ENCODE measurements at places on chromosomes 2 and 18.
A peak's percentile ranks its signal among the peaks of the same experiment; 100 is the strongest.

DNA sequence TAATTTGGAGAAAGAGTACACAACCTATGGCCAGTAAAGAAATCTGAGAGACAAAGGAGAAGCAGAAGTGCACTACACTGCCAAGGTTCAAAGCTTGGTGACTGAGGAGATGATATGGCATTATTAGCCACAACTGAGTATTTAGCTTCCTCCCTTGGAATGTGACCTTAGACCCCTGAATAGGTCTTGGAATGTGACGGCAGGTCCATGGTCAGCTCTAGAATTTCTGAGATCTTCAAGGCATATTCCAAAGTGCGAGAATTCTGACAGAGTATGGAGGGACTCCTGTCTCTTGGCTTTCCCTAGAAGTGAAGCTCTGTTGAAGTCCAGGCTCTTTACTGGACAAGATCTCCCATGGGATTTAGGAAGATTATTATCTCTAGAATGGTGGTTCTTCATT lies 130.0 kb upstream of the FN1 start:
- peak; percentile 13 for DNase-seq

GRCh38 chr18:49161627-49162026 lies 210.9 kb upstream of the SMAD7 start:
- peak; percentile 60 for DNase-seq

- DNase-seq: no peak
These were observed 201.4 kb downstream of the NYAP2 start for GRCh38 chr2:225600865-225601264.

DNA sequence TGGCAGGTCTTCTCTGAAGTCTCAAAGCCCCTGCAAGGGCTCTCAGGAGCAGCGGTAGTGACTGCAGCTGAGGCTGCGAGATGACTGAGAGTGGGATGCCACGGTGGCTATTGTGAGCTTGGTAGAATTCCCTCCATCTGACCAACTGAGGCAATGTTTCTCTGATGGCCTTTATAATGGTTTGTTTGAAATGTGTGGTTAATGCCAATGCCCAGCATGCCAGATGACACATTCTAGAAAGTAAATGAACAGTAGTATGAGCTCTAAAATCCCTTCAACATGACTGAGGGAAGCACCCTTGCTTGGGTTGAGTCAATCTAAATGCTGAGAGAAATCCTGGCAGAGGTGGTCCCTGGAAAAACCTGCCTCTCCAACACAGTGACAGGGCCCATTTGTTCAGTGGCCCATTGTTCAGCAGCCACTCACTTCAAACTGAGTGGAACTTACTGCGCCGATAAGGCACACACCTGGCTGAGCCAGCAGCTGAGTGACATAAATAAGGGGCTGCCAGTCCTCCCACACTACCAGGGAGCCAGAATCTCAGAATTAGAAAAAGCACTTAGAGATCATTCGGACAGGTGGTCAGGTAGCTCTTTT lies 31.7 kb downstream of the SULT1C2 start:
- DNase-seq: no peak

DNA sequence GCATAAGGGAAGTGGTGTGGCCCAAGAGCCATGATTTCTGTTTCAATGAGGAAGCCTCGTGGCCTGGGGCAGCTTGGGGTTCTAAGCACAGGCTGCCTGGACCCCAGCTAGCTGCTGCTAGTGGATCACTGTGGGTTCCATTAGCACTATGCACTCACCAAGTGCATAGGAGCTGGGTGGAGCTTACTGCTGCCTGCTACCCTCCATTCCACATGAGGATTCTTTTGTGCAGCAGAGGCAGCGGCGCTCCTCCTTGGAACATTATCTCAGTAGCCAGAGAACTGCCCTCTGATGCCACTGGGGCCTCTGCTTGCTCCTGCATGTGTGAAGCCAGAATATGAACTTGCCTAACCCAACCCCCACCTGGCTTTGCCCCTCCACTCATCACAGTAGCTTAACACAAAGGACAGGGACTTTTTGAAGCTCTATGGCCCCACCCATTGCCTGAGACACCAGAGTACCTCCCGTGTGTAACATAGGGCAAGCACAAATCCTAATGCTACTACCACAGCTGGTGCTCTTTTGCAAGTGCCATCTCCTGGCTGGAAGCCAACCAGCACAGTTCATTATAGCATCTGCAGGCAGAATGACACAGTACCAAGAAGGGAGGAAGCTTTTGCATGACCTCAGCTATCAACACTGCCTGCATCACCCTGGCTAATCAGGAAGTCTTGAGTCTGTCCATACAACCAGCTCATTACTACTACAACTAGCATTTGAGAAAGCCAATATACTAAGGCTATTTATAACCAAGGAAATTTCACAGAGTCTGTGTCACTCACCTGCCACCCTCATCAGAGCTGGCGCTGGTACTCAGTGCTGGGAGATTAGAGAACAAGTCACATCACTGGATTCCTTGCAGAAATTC lies 297.0 kb upstream of the GULP1 start:
- peak; percentile 54 for DNase-seq

DNA sequence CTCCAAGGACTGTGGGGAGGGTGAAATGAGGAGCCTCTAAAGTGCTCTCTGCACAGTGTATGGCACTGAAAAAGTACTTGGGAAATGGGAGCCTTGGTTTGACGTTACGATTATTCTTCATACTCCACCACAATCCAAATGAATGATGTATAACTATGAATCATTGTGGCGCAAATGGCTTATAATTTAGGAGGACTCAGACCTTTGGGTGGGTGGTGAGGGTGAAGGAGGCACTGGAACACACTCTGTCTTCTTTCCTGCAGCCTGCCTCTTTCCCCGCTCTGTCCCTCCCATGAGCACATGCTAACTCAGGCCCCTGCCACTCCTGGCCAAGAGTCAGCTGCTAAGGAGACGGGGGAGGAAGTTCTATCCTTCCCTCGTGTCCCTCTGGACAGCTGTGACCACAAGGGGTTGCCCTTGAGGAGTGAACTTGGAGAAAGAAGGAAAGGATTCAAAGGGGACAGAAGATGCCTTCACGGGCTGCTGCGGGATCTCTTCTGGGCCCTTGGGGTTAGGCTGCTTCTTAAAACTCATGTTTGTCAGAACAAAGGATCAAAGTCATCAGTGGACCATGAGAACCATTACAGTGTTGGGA lies 36.5 kb downstream of the POLR1A start:
- no peak for DNase-seq

Data from fibroblast of skin of back (primary cell).